NCI-H524 treated with DMSO at 0.1 percent for 48 hours (cell line): ENCODE measurements at places on chromosomes 3 and 15.

DNA sequence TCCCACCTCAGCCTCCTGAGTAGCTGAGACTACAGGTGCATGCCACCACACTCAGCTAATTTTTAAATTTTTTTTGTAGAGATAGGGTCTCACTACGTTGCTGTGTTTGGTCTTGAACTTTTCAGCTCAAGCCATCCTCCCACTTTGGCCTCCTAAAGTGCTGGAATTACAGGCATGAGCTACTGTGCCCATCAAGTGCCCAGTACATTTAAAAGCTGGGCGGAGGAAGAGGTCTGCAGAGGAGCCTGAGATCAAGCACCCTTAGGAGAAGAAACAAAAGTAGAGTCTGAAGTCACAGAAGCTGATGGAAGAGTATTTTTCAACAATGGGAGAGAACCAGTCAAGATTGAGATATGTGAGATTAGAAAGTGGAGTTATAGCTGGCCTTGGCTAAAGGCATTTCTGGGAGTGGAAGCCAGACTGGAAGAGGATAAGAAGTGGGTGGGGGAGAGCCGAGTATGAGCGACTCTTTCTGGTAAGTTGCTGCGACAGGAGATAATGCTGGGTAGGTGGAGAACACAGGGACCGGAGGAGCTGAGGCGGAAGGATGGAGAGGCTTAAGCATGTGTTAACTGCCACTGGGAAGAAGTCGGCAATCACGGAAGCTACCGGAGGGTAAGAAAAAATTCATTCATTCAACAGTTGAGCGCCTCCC, 782 bp upstream of the IREB2 start:
- no peak for DNase-seq

GRCh38 chr3:178583963-178584575, 47.8 kb downstream of the KCNMB2 start:
- no peak for DNase-seq

DNA sequence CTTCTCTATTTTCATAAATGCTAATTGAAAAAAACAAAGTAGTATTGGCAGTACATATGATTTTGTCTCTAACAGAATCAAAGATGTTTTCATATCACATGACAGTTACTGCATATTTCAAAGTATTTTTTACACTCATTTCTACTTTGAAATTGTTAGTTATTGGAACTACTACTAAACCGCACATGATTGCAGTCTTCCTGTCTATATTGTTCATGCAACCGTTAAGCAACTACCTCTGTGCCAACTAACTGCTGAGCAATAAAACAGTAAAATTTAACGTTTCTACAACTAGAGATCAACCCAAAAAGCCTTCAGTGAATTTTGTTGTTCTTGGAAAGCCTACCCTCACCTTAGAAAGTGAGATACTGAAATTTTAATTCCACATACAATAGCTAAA, 64.2 kb downstream of the DMXL2 start:
- DNase-seq: no peak

GRCh38 chr3:106229495-106230278, 360.9 kb upstream of the CBLB start:
- DNase-seq: no peak

GRCh38 chr3:171028025-171028778, 1.7 kb upstream of the SLC2A2 start:
- DNase-seq: peak; percentile 79

GRCh38 chr3:94241986-94242385, 179.1 kb downstream of the NSUN3 start:
- DNase-seq: no peak

GRCh38 chr15:63979262-63979793, 67.0 kb downstream of the DAPK2 start:
- peak; percentile 94 for DNase-seq

GRCh38 chr3:31934018-31934417, 47.0 kb downstream of the OSBPL10 start:
- no peak for DNase-seq

GRCh38 chr3:17749281-17749680, 6.8 kb upstream of the TBC1D5 start:
- DNase-seq: no peak

GRCh38 chr3:43005253-43005652, 26.1 kb downstream of the GASK1A start:
- DNase-seq: no peak

- no peak for DNase-seq
These were observed 6.6 kb upstream of the MUC4 start for GRCh38 chr3:195818301-195818700.
